Stimulated activated naive CD8-positive, alpha-beta T cell treated with anti-CD3 and anti-CD28 coated beads, Interleukin-15, Interleukin-2, amounts not matched to agents 100 U/mL and 50 U/mL, for 24 hours (primary cell): ENCODE measurements at places on chromosomes 7 and 10.

- DNase-seq = no peak
Measured at GRCh38 chr10:49279015-49279880, 19.7 kb upstream of the C10orf71 start.

DNA sequence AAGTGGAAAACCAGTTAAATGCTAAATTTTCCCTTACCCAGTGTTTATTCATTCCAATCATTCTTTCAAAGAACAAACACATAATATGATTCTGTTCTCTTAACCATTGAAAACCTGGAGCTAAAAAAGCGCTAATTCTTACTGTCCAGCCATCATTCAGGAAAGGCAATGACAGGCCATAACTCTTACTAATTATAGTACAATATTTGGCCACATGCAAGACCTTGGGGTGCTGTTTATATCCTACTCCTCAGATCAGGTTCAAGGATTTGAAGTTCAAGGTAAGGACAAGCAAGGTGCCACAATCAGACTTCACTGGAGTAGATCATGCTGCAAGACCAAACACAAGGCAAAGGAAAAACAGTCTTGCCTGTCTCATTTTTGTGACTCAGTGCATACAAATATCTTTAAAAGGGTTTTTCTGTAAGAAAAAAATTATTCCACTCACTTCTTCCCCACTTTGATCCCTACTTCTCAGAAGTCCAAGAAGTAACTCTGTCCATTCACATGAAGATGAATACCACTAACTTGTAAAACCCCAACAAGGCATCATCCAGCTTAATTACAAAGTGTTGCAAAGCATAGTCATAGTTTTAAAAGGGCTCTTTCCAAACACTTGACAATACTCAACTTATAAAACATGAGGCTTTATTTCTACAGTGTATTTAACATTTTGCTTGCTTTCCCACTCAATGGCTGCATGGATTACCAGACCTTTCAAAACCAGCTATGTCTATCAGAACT is 153.0 kb downstream of the DOCK4 start:
- DNase-seq = no peak

GRCh38 chr7:39624442-39624807 is 1.1 kb downstream of the RALA start:
- peak; percentile 33 for DNase-seq

GRCh38 chr7:100860702-100861615 is 6.2 kb upstream of the TRIP6 start:
- DNase-seq = no peak

DNA sequence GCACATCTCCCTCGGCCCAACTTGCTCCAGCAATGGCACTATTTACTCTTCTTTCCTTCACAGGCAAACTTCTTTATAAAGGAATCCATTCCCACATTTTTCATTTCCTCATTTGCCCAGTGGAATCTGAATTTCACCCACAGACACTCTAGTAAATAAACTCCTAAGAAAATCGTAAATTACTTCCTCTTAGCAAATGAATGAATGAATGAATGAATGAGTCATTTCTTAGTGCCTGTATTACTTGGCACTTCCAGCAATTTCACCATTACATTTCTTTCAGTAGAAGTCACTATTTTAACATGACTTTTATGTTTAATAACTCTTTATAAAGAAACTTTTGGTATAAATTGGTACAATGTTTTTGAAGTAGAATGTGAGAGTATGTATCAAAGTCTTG is 55.7 kb downstream of the DDC start:
- no peak for DNase-seq

GRCh38 chr7:12705878-12706277 is 18.4 kb downstream of the ARL4A start:
- DNase-seq = no peak

GRCh38 chr10:131779661-131780394 is 121.0 kb upstream of the PPP2R2D start:
- DNase-seq = no peak

DNA sequence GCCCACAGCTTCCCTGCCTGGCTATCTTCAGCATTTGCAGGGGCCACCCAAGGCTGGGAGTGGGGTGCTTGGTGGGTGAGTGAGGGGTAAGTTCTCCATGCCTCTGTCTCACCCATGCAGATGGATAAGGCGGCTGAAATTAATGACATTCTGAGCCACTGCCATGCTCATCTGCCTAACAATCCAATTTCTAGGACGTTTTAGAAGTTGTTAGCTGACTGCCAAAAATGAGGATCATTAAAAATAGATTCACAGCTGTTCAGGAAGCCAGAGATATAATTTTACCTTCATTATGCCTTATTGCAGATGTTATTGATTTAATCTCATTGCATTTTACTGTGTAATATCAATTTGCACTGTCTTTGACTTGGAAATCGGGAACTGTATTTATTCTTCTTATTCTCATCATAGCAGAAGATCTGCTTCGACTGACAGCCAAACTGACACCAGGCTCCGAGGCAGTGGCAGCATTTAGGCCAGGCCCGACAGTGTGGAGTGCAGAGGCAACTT is 334.4 kb upstream of the NPVF start:
- DNase-seq = no peak

DNA sequence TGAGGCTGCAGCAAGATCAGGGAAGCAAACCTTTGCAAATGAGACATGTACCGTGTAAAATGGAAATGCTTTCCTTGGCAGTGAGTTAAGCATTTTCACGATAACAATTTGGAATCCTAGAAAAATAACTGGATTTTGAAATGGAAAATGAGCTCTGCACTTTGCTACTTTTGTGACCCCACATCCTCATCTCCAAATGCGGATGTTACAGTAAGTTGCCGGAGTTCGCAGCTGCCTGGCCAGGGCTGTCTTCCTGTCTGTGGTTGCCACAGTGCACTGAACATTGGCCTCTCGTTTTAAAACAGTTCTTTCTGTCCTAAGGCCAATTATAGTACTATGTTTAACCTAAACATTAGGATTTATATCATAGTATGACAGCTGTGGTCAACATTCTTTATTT is 136.2 kb upstream of the FZD8 start:
- DNase-seq = no peak

GRCh38 chr7:69862413-69863064 is 264.3 kb downstream of the AUTS2 start:
- no peak for DNase-seq

GRCh38 chr10:71033396-71033980 is 145.1 kb upstream of the PCBD1 start:
- no peak for DNase-seq

DNA sequence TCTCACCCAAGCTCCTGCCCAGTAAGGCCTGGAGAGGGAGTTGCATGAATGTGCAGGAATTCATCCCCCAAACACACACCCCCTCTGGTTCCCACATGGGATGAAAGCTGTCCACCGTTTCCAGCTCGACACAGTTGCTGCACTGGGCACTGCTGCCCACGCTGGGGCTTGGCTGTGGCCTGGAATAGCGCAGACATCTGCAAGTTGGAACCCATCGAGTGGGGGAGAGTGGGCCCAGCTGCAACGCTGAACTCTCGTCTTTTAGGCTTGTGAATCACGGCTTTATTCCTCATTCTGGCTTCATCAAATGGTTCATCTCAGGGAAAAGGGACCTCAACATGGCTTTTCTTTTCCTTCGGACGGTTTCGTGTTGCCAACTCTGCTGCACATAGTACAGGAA is 264.7 kb downstream of the DNAJB6 start:
- DNase-seq = no peak
